ENCODE measurements at places on chromosomes 5 and 9.

DNA sequence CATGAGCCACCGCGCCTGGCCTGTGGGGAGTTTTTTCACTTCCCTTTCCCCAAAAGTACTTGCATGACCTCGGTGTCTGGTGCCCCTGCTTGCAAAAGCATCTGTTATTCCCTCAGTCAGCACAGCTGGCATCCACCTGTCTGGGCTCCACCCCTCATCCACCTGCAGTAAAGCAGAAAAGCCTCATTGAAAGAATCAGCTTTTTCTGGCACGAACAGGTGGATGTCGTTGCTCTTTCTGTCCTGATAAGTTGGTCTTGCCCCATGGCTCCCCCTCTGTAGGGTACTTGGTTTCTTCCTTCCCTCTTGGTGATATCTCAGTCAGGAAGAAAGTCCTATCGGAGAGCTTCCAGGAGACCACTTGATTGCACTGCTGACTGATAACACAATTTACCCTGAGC lies 37.4 kb downstream of the WWC1 start:
- DNase-seq, result no peak

- DNase-seq, result no peak
Observed at GRCh38 chr5:80701597-80701996, 46.8 kb upstream of the DHFR start.

- DNase-seq, result no peak
Observed at GRCh38 chr9:27866741-27867140, 293.5 kb upstream of the C9orf72 start.

DNA sequence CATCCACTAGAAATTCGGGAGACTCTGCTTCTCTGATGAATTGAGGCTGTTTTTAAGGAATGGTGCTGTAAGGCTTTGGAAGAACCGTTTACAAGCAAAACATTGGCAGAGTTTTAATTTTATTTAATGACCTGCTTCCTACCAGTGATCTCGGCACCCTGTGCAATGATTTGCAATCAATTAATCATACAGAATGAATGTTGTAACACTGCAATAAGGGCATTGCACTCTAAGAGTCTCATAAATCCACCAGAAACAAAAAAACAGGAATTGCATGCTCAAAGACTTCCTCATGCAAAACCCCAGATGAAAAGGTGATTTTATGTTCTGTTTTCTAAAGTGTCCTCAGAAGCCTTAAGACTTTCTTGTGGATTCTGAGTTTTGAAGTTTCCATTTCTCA lies 295.7 kb downstream of the ARHGEF28 start:
- no peak for DNase-seq

DNA sequence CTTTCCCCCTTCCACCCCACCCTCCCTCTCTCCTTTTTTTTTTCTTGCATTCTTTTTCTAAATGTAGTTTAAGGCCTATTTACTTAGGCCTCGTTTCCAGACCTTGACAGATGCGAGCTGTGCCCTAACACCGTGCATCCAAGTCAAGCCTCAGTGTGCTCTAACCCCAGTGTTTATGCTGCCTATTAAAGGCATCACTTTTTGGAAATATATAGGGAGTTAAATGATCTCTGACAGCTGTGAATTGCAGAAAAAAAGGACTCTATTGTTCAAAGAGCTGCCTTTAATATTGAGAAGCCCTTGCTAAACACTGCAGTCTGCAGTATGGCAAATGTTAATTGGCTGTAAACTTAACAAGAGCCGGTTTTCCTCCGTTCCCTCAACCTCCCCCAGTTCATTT lies 270.4 kb upstream of the TUT7 start:
- no peak for DNase-seq

DNA sequence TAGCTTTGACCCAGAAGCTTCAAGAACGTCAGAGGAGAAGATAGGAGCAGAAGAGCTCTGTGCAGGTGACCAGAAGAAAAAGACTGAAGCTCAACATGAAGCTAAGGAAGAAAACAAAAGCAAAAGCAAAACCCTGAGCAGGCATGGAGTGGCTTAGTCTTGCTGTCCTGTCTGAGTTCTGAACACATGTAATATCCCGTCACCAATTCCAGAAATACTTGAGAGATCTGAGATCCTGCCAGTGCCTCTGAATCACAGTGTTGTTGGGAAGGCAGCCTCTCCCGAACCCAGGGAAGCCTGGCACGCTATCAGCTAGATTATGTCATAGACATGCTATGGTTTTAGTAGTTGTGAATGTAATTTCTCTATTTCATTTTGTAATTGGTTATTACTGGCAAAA lies 235.7 kb downstream of the ICE1 start:
- no peak for DNase-seq

GRCh38 chr5:94802450-94802849 lies 184.0 kb downstream of the SLF1 start:
- DNase-seq, result no peak

GRCh38 chr5:43049236-43049635 lies 9.1 kb upstream of the ANXA2R start:
- DNase-seq, result no peak

DNA sequence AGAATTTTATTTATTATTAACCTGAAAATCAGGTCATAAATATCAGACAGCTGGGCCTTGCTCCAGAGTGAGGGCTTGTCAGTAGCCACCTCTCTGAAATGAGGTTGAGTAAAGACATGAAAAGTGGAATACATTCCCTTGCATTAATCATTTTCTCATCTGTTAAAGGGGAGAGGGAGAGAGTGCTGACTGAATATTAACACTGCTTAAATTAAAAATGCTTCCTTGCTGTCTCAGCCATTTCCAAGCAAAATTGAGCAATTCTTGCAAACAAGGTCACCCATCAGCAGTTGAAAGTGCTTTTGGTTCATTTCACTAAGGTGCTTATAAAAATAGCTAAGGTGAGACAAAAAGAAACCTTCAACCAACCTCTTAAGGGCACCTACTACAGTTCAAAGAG lies 102.8 kb downstream of the CMYA5 start:
- DNase-seq, result no peak

DNA sequence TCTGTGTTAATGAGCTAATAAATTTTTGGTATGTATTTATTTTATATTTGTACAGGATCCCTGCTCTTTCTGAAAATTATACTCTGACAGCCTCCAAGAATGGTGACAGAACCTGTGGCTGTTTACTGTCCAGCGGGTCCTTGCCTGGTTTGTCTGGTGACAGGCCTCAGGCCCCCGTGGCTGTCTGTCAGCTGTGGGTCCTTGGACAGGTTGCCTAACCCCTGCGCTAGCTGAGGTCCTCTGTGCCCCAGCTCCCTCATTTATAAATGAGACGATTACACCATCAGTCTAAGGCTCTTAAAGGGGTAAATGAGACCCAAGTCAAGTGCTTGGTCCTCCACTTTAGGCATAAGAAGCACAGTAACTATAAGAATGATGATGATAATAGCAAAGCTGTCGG lies 125.1 kb upstream of the COL5A1 start:
- DNase-seq, result no peak

DNA sequence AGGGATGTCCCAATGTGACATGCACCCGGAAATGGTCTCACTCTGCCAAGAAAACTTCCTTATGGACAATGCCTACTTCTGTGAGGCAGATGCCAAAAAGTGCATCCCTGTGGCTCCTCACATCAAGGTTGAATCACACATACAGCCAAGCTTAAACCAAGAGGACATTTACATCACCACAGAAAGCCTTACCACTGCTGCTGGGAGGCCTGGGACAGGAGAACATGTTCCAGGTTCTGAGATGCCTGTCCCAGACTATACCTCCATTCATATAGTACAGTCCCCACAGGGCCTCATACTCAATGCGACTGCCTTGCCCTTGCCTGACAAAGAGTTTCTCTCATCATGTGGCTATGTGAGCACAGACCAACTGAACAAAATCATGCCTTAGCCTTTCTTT lies 37.6 kb upstream of the CCDC152 start:
- DNase-seq, result no peak

- DNase-seq, result peak; percentile 47
Observed at GRCh38 chr5:79513704-79514390, at the start of gene HOMER1. Gene HOMER1 (minus strand): TSS chr5:79514134. CDS start chr5:79512774, 1,360 bp downstream.

DNA sequence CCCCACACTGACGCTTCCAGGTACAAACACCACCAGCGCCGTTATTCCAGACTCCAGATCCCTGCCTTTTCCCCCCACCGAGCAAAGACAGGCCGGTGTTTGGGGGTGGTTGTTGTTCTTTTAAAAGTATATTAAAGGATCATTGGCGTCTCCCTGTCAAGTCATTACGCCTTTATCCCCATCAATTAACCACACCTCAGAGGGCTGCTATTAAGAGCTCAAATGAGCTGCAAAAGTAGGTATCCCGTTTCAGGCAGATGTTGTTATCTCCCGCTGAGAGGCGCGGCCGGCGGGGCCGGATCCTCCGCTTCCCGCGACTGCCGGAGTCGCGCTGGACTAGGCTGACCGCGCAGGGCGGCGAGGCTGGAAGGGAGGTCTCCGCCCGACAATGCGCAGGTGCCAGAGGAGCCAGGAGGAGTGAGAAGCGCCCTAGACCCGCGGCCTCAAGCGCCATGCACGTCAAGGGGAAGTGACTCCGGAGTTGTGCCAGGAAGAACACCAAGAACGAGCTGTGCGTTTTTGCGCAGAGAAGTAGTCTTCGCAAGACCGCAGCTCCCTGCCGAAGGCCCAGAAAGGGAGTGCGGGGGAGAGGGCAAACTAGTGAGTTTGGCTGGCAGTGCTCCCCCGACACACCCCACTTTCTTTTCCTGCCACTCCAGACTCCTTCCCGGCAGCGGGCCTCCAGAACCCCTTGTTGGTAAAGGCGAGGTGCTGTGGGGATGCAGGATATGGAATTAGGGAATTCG lies 8.2 kb downstream of the NR2F1-AS1 start:
- no peak for DNase-seq

DNA sequence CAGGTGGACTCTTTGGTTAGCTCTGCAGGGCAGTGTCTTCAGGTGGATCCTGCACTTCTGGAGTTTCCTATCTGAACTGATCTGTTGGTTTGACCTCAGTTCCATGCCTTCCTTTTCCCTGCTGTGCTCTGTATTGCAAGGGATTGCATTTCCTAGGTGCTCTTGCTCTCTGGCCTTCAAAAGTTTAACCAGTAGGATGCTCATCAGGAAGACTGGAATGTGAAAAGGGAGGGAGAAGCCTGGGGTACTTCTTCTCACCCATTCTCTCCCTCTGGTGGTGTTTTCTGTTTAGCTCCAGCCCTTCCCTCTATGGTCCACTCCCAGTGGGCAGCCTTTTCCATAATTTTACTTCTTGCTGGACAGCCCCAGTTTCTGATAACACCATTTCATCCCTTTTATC lies 78.5 kb downstream of the ZNF618 start:
- no peak for DNase-seq

GRCh38 chr5:10654566-10654965 lies 90.7 kb downstream of the ANKRD33B start:
- no peak for DNase-seq

GRCh38 chr9:6024035-6024554 lies 8.7 kb upstream of the RANBP6 start:
- no peak for DNase-seq

DNA sequence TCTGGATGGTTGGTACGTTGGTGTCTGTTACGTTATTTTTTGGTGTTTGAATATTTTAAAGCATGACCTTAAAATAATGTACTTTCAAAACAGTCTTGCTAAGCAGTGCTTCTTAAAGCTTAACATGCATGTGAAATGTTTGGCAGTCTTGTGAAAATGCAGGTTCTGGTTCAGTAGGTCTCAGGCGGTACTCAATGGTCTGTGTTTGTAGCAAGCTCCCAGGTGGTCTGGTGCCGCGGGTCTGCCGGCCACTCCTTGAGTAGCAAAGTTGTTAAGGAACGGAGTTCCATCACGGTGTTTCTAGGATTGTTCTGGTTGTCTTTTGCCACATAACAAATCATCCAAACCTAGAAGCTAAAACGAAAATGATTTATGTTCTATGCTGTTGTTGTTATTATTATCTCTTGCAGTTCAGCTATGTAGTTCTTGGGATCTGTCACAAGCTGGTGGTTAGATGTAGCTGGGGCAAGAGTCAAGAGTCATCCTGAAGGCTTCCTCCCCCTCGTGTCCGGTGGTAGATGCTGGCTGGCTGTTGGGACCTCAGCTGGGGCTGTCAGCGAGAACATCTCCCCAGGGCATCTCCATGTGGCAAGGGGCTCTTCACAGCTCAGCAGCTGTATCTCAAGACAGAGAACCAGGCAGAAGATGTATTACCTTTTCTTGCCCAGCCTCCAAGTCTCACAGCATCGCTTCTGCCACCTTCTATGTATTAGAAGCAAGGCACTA lies 186.8 kb downstream of the PALM2AKAP2 start:
- no peak for DNase-seq

- DNase-seq, result no peak
Observed at GRCh38 chr5:944992-945685, 52.5 kb downstream of the TRIP13 start.

DNA sequence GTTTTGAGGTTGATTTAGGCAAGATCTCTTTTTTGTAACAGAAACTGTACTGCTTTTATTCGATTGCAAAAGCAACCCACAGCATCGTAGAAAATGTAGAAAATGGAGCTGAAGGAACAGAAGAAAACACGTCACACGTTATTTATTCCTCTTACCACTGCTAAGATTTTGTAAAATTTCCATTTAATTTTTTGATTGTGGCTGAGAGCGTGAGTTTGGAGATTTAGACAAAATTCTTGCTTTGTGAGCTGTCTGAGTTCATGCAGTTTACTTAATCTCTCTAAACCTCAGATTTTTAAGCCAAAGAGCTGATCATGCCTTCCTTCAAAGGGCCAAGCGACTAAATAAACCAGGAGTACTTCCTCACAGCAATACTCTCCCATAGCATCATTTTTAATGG lies 24.8 kb downstream of the DPYSL3 start:
- no peak for DNase-seq

DNA sequence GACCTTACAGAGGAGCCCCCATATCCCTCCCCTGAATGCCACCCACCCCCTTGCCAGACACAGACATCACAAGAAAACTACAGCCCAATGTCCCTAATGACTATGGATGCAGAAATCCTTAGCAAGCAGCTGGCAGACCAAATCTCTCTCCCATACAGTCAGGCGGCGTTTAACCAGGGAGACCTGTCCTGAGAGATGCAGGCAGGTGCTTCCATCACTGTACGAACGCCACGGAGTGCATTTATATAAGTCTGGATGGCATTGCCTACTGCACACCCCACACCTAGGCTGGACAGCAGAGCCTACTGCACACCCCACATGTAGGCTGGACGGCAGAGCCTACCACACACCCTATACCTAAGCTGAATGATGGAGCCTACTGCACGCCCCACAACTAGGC lies 34.4 kb upstream of the SARDH start:
- DNase-seq, result no peak

GRCh38 chr9:94908011-94908563 lies 181.6 kb downstream of the AOPEP start:
- no peak for DNase-seq

GRCh38 chr5:57184322-57184721 lies 10.5 kb downstream of the GPBP1 start:
- no peak for DNase-seq

DNA sequence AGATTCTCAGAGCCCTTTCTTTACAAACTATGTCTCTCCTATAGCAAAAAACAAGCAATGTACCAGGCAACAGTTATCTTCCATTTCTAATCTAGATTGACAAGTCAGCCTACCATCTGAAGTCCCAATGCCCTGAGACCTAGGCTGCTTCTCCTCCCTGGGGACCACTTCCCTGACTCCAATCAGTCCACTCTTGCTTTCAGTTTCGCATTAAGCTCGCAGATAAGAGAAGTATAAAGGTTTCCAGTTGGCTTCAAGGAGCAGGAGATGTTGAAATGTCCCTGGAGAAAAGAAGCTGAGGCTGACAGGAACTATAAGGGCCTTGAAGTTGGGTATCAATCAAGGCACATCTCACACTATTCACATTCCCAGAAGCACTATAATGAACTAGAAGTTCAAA lies 32.3 kb downstream of the ERP44 start:
- DNase-seq, result no peak

Measured in effector CD8-positive, alpha-beta T cell (primary cell).